AG04450 (cell line): ENCODE measurements at places on chromosomes 6 and 20.

GRCh38 chr6:111119571-111120329 is 32.4 kb downstream of the SLC16A10 start:
- DNase-seq, result no peak

DNA sequence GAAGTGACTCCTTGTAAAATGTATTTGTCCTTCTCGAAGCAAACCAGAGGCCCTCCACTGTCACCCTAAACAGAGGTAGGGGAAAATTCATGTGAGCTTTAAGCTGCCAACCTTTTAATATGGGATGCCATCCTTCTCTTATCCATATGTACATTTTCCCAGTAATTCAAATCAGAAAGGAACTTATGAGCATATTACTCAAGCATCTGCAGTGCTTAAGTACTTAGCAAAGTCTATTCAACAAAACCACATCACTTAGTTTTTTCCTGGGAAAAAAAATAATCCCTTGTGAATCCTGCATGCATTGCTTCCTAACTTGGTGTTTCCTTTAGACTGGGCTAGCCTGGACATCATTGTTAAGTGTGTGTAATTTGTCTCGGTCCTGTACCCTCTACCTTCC is 132.2 kb downstream of the LPA start:
- DNase-seq, result no peak

GRCh38 chr20:3233131-3233990 is 5.6 kb downstream of the SLC4A11 start:
- no peak for DNase-seq

DNA sequence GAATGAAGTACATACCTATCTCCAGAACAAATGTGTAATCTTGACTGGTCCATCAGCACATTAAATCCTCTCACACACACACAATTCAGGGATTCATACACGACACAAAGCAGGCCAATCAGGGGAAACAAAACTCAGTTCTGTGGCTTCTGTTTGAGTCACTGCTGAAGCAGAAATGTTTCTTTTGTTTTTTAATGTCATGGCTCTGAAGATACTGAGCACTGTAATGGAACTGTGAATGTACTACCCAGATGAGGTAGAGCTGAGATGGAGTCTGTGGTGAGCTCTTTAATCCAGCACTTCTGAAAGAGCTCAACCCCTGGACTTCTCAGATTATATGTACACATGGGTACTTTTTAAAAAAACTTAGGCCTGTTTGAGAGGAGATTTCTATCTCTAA is 116.4 kb downstream of the THEMIS start:
- no peak for DNase-seq

- no peak for DNase-seq
Observed at GRCh38 chr6:78611886-78612480, 255.4 kb upstream of the IRAK1BP1 start.

DNA sequence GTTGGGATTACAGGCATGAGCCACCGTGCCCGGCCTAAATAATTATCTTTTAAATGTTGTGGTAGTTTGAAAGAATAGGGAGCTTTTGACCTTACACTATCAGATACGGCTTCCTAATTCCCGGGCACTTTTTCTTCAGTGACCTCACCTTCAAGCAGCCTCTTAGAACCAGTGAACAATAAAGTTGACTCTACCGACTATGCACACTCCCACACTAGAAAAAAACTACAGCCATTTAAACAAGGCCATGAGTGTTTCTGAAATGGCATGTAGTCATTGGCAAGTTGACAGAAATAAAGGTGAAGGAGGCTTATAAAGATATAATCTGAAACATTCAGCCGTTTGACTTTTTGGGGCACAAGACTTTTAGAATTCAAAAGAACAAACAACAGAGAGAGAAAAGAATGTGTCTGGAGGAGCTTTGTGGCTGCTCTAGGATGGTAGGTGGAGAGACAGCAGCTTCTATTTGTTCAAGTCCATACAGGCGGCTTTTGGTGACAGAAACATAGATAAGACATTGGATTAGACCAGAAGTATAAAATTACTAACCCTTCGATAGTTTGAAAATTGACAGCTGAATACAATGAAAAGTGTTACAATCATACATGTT is 75.2 kb downstream of the GJA1 start:
- no peak for DNase-seq
